ENCODE measurements at places on chromosomes 1 and 21. TPM values are rescaled to one million over a fixed set of nuclear protein-coding genes. Genes with fewer than 3 reads are reported as not detected.

GRCh38 chr1:52567943-52568342 is 15.1 kb upstream of the TUT4 start:
- DNase-seq, result no peak

DNA sequence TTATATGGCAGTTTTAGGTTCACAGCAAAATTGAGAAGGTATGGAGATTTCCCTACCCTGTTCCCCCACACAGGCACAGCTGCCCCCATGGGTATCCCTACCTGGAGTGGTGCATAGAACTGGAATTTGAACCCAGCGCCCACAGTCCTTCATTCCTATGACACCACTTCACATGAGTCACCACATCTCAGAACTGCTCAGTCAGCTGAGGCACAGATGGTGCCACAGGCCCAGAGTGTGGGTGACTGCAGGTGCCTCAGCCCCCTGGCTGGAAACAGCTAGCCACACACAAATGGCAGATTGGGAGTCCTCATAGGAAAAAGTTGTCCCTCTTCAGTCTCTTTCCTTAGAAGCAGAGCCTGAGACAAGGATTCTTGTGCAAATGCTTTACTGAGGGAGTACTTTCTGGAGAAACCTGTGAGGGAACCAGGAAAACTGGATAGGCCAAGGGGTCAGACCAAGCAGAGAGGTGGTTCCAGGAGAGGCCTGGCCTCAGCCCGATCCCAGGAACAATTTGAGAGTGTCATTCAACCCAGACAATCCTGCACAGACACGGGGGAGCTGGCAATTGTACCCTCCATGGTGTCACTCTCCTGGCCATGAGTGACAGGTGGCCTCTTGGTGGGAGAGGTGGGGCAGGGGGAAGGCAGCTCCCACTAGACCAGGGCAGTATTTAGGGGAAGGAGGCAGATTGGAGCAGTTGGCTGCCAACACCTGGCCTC is 6.9 kb downstream of the PLA2G2D start:
- no peak for DNase-seq

DNA sequence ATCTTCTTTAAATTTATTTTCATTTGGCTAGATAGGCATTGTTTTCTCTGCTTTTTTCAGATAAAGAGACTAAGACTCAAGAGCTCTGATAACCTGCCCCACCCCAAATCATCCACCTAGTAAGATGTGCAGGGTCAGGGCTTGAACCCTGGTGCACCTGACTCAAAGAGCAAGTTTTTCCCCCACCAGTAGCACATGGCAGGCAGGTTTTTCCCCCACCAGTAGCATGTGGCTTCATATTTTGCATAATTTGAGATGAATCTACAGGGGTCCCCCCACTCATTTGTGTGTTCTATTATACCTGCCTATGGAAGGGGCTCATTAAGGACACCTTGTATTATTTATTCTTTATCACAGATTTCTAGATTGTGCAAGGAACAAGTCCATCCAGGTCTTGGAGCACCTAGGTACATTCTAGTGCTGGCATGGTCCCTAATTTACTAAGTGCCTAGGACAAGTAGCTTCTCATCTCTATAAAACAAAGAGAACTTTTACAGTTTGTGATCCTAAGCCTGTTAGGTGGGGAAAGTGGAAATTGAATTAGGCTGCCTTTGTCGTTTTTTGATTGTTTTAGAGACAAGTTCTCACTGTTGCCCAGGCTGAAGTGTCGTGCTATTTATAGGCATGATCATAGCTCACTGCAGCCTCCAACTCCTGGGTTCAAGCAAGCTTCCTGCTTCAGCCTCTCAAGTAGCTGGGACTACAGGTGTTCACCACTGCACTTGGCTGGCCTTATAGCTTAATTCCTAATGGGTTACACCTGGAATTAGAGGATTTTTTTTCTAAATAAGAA is 13.2 kb upstream of the CTSE start:
- no peak for DNase-seq

Gene CHI3L1
- 10.4 TPM for polyA plus RNA-seq
